ENCODE measurements at places on chromosomes 1 and 21.

- no peak for DNase-seq
These were observed 58.2 kb upstream of the SLC45A1 start for GRCh38 chr1:8259498-8260290.

- DNase-seq, result no peak
These were observed 18.6 kb downstream of the LURAP1 start for GRCh38 chr1:46221749-46222148.

- DNase-seq, result no peak
These were observed 173.2 kb downstream of the ROR1 start for GRCh38 chr1:63946866-63947491.

DNA sequence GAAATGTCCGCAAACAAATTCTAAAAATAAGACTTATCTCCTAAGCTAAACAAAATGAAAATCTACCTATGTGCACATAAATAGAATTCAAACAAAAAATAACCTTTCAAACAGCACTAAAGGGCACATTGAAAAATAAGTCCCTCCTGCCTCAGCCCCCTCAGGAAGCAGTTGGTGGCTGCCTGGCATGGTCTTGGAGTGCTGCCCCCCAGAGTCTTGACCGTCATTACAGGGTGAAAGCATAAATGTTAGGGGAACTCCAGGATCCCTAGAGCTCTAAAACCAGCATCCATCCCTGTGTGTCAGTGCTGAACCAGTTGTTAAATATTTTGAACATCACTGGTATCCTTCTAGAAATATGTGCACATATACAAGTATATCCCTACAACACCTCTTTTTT lies 6.5 kb upstream of the NPL start:
- DNase-seq, result no peak
